ENCODE measurements at places on chromosomes 4 and X.

DNA sequence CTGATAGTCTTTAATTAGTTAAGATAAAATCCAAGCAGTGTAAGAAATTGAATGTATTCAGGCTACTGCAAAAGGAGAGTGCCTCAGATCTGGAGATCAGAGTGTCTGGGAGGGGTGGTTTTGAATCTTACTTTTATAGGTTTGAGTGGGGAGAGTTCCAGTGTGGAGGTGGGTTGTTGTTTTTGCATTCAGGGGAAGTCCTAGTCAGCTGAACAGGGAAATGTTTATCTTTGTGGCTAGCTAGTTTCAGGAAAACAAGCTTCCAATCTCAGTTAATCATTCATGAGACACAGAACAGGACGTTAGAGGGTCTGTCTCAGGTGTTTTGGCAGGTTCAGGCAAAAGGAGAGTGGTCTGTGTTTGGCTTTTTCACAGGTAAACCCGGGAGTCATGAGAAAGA, 26.0 kb downstream of the ZNF81 start:
- no peak for DNase-seq

DNA sequence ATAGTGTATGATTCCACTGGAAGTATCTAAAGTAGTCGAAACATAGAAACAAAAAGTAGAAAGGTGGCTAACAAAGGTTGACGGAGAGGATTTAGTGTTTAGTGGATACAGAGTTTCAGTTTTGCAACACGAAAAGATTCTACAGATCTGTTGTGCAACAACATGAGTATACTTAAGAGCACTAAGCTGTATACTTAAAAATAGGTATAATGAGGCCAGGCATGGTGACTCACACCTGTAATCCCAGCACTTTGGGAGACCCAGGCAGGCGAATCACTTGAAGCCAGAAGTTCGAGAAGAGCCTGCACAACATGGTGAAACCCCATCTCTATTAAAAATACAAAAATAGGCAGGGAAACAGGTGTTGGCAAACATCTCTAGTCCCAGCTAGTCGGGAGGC, 7.9 kb upstream of the ATRX start:
- DNase-seq = no peak

DNA sequence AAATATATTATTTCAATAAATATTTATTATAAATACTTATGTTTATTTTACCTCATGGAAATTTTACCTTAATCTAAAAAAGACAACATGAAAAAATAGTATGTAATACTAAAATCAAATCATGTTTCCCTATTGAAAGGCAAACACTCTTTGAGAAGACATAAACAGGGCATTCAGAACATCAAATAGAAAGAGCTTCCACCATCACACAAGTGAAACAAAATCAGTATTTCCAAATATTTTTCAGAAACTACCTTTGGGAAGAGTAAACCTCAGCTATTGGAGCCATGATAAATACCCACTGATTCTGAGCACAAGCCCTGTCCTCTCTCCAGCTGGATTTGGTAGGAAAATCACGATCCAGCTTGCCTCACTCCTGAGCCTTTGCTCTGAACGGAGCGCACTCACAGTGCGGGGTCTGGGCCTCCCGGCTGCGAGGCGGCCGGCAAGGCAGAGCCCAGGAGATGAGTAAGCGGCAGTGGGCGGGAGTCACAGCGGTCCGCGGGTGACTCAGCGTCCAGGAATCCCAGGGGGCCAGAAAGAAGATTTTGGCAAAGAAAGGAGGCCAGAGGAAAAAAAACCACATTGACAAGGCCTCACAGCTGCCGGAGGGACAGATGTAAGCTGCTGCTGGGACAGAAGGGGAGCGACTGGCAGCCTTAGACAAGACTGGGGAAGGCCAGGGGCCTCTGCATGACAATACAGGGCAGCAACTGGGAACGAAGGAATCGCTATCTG, 14.7 kb upstream of the ANXA5 start:
- no peak for DNase-seq

GRCh38 chr4:1684506-1685234, 557 bp upstream of the FAM53A start:
- DNase-seq = peak; percentile 89

GRCh38 chrX:142250502-142250901, 45.4 kb upstream of the MAGEC2 start:
- no peak for DNase-seq

- peak; percentile 3 for DNase-seq
These were observed 3.4 kb downstream of the ATP1B4 start for GRCh38 chrX:120365320-120365719.

DNA sequence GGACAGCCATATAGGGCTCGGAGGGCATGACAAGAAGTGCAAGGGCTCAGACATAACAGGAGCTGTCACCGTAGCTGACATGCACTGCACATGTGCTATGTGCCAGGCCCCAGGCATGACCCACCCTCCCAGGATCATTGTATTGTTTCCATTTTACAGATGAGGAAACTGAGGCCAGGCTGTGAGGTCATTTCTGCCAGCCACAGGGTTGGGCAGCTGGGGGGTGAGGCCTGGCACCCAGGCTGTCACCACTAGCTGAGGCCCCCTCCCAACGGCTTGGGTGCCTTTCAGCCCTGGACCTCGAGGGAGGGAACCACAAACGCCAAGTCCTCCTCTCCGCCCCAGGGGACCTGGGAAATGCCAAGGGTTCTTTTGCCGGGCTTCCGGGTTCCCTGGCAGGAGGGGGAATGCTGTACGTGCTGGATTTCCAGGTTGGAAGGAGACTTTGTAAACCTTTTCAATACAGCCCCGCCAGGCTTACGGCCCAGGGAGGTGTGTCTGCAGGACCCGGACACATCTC, 12.6 kb downstream of the TREX2 start:
- no peak for DNase-seq

DNA sequence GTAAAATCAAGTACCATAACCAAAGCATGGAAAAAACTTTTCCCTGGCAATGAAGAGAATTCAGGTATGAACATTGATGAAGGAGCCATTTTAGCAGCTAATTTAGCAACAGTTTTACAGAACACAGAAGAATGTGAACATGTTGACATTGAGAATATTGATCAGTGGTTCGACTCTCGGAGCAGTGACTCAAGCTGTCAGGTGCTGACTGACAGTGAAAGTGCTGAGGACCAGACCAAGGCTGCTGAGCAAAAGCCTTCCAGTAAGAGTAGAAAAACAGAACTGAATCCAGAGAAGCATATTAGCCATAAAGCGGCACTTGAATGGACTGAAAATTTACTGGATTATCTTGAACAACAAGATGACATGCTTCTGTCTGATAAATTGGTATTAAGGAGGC, 2.8 kb downstream of the TIGD2 start:
- no peak for DNase-seq

- DNase-seq = no peak
These were observed 38.9 kb upstream of the MAMLD1 start for GRCh38 chrX:150324035-150324728.

GRCh38 chr4:139278485-139278884, 1.5 kb downstream of the MGARP start:
- no peak for DNase-seq

GRCh38 chr4:99586322-99586721, 11.7 kb downstream of the MTTP start:
- no peak for DNase-seq

GRCh38 chr4:165894159-165894558, 21.1 kb downstream of the TLL1 start:
- DNase-seq = no peak

All from effector memory CD4-positive, alpha-beta T cell (primary cell).